ENCODE measurements at places on chromosomes 11 and 22.

DNA sequence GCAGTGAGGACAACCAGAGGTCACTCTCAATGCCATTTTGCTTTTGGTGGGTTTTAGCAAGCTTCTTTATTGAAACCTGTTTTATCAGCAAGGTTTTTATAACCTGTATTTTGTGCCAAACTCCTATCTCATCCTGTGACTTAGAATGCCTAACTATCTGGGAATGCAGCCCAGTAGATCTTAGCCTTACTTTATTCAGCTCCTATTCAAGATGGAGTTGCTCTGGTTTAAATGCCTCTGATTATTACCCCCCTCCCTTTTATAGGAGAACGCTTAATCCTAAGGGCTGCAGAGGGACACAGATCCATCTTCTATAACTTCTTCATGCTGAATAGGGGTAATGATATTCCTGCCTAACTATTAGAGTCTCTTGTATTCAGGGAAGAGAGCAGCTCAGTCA lies 179.1 kb downstream of the KIF18A start:
- no peak for DNase-seq

GRCh38 chr11:16792426-16792825 lies 54.0 kb downstream of the C11orf58 start:
- DNase-seq, result no peak

GRCh38 chr11:122189229-122189628 lies 73.2 kb upstream of the BLID start:
- no peak for DNase-seq

DNA sequence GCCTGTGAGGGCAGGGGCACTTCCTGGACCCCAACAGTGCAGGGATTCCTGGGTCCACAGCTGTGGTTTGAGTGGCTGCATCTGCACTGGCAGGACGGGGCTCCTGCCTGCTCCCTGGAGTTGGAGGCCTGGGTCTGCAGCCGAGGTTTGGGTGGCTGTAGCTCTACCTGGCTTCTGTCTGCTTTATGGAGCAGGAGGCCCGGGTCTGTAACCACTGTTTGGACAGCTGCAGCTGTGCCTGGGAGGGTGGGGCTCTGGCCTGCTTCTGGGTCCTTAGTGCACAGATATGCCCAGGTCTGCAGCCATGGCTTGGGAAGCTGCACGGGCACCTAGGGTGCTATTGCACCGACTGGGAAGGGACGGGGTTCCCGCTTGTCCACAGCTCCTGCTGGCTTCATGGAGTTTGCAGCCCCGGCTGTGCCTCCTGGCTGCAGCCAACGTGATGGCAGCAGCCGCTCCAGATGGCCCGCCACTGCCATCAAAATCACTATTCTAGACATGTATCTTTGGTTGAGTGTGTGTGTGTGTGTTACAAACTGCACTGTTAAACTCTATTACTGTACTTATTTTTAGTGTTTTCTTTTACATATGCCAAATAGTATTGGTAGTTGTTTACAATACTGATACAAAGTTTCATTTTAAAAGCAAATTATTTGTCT lies 412.3 kb upstream of the KIRREL3 start:
- no peak for DNase-seq

DNA sequence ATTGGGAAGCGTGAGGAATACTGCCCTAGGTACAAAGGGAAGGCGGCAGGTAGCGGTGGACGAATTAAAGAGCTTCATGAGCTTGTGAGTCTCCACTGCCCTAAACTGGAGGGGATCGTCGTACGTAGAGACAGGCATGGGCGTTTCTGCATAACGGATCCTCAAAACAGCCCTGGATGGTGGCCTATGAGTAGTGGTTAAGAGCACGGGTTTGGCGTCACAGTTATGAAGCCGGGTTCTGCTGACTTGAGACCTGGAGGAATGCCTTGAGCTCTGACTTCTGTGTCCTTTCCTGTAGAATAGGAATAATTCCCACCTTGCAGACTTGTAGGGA lies 335 bp downstream of the TMEM138 start:
- no peak for DNase-seq

GRCh38 chr11:76626921-76627401 lies 43.6 kb downstream of the LRRC32 start:
- no peak for DNase-seq

DNA sequence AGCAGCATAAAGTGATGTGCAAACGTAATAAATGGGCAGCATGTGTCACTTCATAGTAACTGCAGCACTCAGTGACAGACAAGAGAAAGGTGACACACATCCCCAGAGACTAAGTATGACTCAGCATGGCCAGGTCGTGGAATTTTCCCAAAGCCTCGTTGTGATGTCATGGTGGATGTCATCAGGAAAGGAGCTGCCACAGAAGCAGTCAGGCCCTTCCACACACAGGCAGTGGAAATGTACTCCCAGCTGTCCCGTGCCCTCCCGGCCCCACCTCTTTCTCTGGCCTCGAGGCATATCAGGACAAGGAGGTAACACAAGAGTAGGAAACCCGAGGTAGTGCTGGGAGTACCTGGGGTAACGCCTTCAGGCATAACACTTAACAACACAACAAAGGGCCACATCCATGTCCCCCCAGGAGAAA lies 8.1 kb downstream of the PC start:
- no peak for DNase-seq

- no peak for DNase-seq
Observed at GRCh38 chr11:107591378-107592230, 657 bp downstream of the ELMOD1 start.

DNA sequence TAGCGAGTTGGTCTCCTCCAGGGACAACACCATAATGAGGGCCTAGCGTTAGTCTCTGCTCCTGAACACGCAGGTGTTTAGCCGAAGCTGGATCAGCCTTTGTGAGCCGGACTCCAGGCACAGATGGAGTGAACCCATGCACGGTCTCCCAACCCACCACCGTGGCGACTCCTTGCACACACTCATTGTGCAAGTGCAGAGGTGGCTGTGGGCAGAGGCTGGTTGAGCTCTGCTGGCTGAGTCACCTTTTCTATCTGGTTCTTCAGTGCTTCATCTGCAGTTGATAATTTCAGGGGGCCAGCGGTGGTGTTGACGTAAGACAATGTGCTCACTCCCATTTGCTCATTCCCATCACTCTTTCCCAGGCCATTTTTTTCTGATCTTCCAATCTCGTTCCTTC lies 72.1 kb upstream of the SLC22A12 start:
- no peak for DNase-seq

GRCh38 chr22:24188705-24189248 lies 7.5 kb downstream of the SUSD2 start:
- DNase-seq, result no peak

DNA sequence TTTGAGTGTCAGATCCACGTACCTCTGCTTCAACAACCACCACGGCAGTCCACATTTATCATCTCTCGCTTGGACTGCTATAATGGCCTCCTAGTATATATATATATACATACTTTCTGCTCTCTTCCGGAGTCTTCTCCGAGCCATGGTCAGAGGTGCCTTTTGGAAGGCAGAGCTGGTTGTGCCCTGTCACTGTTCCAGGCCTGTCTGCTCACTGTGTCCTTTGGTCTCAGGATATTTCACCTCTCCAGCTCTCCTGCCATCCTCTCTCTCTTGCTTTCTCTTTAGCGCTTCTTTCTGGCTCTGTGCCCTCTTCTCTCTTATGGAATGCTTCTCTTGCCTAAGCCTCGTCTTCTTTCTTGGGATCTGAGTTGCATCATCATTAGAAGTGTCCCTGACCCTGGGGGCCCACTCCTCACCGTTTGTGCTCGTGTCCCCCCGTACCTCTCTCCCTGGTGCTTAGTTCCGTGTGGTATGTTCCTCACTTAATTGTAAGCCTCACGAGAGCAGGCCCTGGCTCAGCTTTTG lies 86.1 kb upstream of the RASSF10 start:
- no peak for DNase-seq

DNA sequence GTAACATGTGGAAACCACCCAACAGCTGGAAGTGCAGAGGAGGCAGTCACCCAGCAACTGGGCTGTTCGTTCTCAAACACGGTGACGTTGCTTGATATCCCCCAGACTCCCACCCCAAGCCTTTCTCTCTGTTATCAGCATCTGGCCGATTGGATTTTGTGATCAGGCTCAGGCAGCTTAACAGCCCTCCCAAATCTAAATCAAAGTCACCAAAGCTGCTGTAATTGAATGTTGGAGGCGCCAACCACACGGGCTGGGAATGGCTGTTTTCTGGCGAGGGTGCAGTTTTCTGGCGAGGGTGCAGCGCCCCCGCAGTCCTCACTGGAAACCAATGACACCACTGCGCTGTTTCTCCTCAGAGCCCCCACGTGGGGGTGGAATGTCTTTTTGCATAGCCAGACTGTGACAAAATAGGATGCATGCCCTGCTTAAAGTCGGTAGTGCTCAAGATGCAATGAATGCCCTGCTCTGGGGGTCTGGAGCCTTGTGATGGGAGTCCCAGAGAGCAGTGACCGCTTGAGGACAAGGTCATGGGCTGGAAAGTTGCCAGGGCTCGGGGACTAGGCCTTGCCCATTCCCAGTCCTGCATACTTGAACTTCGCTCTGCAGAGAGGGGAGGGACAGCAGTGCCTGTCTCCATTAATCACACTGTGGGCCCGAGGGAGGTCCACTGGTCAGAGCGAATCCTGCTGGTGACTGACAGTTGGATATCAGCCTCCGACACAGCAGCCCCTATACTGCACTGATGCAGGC lies 105.3 kb downstream of the MORC2 start:
- DNase-seq, result no peak

DNA sequence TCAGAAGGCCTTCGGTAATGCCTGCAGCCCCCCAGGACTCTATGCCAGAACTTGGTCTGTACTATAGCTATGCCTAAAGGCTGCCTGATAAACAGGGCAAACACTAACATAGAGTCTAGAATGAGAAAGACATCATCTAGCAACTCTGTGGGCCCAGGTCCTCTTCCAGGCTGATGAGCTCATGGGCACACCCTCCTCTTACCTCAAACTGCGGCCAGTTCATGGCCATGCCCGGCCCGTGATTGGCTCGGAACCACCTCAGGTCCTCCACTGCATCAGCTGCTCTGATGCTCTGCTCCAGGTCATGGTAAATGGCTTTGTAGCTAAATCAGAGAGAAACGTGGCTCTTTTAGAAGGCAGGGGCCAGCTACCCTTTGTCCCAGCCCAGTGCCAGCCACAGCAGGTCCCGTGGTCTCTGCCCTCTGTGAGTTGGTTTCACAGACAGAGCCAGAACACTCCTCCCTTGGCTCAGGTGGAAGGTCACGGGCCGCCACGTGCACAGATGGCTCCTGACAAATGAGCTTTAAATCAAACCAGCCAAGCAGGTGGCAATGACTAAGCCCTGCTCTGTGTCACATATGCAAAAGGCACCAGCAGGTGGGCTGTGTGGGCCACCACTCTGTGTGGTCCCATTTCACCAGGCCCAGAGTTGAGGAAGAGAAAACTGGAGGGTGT lies 25.0 kb upstream of the ARFGAP3 start:
- no peak for DNase-seq

DNA sequence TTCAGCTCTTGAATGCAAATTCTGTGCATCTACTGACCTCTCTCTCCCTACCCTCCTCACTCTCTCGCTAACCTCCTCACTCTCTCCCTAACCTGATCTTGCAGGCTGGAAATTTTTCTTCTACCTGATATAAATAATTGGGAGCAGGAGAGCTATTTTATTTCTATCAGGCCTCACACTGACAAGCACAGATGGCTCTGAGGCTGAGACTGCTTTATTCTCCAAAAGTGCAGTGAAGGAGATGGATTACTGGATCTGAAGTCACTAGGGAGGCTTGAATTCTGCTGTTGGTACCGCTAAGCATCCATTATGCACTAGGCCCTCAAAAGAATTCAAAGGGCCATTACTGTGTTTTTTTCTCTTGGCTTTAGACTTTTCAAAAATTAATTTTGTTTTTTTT lies 19.4 kb upstream of the LDHA start:
- DNase-seq, result no peak

GRCh38 chr11:69170704-69171103 lies 15.0 kb downstream of the SMIM38 start:
- no peak for DNase-seq

DNA sequence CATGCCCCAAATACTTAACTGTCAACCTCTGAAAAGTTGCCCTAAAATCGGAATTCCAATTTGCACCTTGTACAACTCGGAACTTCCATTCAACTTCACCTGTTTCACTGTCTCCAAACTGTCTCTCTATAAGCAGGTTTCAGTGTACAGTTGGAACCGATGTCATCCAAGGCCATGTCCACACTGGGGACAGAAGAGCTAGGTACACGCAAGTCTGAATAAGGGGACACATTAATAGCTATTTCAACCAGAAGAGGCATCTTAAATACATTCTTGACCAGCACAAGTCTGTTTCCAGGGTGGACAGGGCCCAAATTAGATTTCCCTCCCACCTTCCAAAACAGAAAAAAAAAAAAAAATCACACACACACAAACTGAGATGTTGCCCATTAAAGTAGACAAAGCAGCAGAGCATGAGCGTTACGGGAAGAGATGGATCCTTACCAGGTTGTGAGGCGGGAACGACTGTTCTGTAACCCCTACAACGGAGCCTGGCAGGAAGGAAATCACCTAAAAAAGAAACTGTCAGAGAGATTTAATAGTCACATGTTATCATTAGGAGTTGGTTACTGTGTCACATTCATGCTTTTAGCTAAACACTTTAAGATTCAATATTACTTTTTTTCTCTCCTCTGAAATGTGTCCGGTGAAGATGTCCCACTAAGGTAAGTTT lies 1.7 kb downstream of the CREBZF start:
- no peak for DNase-seq

DNA sequence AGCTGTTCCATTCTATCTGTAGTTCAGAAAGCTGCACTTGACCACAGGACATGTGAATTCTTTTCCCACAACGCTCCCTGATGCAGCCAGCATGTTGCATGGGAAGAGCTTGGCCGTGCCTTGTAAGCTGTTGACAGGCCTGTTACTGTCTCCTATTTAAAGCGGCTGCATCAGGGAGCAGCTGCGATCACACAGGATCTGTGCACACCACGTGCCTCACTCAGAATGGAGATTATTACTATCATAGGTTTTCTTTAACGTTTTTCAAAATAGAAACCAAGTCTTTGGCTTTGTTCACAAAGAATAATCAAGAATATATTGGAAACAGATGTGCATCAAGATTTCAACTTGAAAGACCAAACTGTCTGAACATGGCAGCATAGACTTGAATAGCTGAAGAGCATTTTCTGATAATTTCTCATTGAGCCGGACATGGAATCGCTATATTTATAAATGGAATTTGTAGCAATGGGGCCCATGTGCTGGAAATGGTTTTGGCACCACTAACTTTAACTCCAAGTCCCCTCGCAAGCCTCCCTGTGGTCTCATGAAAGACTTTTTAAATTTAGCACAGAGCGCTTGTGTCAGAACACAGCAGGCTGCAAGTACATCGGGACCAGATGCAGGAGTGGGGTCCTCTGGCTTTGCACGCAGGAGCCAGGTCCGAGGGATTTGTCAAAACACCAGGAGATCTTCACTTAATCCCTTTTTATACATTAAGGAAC lies 40.8 kb upstream of the MYO18B start:
- no peak for DNase-seq

DNA sequence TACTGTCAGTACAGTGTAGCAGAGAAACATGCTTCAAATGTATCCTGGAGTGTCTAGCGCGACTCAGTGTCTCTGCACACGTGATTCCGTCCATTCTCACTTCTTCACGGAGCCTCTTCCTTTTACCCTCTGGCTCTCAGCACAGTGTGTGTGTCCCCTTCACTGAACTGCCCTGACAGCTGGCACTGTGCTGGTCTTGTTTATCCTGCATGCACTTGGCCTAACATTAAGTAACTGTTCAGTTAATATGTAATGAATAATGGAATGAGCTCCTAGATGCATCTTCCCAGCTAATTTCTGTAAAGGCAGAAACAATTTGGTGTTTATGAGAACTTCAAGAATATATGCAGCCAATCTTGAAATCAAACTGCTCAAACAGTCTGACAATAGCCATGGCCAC lies 44.4 kb downstream of the KMT5B start:
- no peak for DNase-seq
